CD8-positive, alpha-beta T cell (primary cell): ENCODE measurements at places on chromosomes 7 and 10.

DNA sequence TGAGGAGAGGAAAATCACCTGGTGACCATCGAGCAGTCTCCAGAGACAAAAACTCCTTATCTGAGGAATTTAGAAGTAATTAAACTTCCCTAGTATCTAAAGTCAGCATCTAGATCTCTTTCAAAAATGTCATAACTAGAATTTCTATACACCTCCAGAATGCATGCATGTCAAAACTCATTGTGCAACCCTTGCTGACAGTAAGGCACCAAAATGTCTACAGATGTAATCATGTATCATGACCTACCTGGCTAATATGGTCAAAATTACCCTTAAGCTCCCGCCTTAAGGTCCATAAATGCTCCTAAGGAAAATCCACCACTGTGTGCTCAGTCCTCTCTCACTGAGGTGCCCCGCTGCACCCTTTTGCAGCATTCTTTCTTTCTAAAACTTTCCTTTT is 16.4 kb upstream of the LGI1 start:
- DNase-seq = no peak

- no peak for DNase-seq
These were observed 4.2 kb downstream of the GTPBP4 start for GRCh38 chr10:992467-992866.

DNA sequence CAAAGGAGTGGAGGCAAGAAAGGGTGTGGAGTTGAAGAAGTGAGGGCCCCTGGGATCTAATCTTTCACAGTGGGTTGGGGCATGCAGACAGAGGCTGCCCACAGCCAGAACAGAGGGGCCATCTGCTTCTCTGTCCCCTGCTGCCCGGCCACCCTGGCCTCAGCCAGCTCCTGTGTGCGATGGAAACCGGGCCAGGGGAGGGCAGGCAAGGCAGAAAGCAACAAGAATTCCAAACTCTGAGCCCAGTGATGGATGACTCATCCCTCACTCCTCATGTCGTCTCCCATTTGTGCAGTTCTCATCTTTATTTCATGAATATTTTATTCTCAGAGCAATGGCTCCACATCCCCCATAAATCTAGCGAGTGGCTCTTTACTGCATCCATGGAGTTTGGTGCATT is 757.1 kb downstream of the GRID1 start:
- no peak for DNase-seq

DNA sequence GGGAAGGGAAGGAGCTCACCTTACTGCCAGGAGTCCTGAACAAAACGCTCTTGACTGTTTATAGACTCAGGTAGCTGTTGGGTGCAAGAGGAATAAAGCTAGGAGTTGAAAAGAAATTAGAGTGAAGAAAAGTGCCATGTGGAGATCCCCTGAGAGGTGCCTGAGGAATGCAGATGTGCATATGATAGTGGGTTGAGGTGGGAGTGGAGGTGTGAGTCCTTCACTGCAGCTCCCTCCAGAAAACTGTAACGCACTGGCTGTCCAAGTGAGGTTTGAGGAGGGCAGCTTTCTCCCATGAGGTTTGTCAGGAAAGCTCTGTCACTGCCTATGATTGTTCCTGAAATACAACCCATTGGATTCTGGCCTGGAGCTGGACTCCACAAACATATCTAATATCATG is 904.8 kb upstream of the POT1 start:
- DNase-seq = no peak

DNA sequence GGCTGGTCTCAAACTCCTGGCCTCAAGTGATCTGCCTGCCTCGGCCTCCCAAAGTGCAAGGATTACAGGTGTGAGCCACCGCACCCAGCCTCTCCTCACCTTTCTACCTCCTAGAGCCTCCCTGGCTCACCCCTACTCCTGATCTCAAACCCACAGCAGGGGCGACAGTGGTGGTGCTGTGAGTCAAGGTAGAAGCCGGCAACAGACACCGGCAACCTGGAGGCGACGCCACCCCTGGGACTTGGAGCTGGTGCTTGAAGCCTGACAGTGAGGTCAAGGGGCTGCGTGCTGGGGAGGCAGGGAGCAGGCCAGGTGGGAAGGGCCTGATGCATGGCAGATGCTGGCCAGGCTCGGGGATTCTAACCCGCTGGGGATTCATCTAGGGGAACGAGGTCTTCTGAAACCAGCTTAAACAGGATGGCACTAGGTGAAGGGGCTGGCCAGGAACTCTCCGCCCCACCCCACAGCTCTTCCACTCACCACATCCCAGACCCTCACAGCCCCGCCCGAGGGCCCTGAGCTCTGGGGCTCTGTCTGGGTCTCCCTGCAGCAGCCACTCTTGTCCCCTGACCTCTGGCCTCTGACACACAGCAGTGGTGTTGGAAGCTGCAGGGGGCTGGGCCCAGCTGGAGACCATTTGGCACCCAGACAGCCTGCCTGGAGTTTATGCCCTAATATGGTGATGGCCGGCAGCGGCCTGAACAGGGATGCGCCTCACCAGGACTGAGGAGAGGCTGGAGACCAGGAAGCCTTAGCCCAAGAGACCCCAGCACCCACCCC is 16.4 kb downstream of the KCNH2 start:
- no peak for DNase-seq

DNA sequence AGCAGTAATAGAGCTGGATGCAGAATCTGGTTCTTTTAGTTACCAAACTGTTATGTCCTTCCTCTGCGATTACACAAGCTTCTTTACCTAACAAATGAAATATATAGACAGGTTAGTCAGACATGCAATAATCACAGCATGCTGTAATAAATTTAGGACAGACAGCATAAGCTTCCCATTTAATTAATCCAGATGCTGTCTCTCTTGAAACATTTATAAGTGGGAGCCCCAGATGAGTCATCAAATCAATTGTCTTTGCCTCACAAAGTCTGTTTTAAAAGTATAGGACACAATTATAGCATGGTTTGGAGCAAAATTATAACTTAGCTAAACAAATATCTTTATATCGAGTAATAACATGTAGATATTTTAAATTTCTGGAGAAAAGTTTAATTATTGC is 1.6 kb downstream of the CDNF start:
- no peak for DNase-seq

DNA sequence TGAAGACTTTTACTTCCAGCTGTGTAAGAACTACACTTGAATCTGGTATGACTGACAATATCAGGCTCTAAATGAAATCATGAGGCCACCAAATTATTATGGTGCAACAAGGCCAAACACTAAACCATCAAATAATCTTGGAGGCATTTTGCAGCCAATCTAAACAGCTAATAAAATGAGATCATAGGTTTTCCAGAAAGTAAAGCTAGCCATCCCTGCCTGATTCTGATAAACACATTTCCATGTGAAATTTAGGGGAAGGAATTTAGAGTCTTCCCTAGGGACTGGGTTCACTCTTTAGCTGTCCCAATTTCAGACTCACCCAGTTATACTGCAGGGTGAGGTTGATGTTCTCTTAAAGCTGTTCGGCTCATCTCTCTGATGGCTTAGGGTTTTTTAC is 190.3 kb upstream of the TMEM196 start:
- no peak for DNase-seq

DNA sequence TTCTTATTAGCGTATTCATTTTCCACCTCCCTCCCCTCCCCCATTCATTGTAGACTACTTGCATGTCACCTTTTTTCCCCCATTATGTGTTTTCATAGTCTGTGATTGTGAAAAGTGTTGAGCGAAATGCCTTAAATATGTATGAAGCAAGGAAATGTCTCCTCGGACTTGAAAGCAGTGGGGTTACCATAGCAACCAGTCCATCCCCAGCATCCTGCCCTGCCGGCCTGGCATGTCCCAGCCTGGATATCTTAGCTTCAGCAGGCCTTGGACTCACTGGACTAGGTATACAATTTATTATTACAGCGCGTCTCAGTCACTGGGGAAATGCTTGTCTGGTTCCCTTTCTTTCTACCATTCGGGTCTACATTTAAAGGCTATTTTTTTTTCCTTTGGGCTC is 283.6 kb downstream of the BICC1 start:
- DNase-seq = no peak

DNA sequence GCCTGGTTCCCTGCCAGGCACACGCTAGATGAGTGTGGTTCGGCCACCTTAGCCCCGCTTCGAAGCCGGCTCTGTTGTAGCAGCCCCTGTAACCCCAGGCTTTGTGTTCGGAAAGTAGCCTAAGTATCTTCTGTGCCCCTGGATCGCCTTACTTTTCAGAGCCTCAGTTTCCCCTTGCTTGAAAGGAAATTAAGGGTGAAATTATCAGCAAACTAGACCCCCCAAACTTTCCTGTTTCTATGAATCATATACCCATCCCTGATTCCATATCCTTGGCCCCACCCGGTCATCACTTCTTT is 312 bp downstream of the PDCD11 start:
- no peak for DNase-seq

- no peak for DNase-seq
These were observed 60.5 kb upstream of the ZNRF2 start for GRCh38 chr7:30223896-30224295.

- DNase-seq = peak; percentile 69
These were observed 2.2 kb upstream of the CUX1 start for GRCh38 chr7:101814991-101815825.

GRCh38 chr7:28595076-28595475 is 182.8 kb downstream of the CREB5 start:
- no peak for DNase-seq

GRCh38 chr10:49539320-49539885 is 482 bp upstream of the ERCC6 start:
- peak; percentile 5 for DNase-seq

- no peak for DNase-seq
These were observed 194.9 kb upstream of the CDCA7L start for GRCh38 chr7:22140578-22140977.

GRCh38 chr10:79376751-79377556 is 29.7 kb downstream of the PPIF start:
- no peak for DNase-seq

- DNase-seq = no peak
These were observed 287.1 kb upstream of the CSTF2T start for GRCh38 chr10:51986516-51986915.

- DNase-seq = peak; percentile 88
These were observed 17.7 kb downstream of the ADAM8 start for GRCh38 chr10:133258818-133259601.

- no peak for DNase-seq
These were observed 9.8 kb downstream of the IGFBP3 start for GRCh38 chr7:45911311-45911710.

- DNase-seq = no peak
These were observed 23.1 kb downstream of the ADAMTS14 start for GRCh38 chr10:70695241-70696030.

DNA sequence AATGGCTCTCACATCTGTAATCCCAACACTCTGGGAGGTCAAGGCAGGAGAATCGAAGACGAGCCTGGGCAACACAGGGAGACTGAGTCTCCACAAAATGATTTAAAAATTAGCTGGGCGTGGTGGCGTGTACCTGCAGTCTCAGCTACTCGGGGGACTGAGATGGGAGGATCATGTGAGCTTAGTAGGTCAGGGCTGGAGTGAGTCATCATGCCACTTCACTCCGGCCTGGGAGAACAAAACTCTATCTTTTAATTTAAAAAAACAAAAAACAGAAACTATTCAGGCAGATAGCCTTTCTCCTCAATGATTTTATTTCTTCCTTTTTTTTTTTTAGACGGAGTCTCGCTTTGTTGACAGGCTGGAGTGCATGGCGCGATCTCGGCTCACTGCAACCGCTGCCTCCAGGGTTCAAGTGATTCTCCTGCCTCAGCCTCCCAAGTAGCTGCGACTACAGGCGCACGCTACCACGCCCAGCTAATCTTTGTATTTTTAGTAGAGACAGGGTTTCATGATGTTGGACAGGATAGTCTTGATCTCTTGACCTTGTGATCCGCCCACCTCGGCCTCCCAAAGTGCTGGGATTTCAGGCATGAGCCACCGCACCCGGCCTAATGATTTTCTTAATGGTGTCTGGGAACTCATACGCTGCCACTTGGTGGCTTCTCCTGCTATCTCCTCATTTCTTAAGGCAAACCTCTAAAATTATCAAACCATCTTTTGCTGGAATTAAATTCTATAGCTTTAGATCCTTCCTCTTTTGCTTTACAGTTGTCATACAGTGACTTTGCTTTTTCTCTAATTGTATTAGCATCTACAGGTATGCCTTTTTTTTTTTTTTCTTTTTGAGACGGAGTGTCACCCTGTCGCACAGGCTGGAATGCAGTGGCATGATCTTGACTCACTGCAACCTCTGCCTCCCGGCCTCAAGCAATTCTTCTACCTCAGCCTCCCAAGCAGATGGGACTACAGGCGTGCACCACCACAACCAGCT is 22.9 kb downstream of the SRPK2 start:
- DNase-seq = no peak

DNA sequence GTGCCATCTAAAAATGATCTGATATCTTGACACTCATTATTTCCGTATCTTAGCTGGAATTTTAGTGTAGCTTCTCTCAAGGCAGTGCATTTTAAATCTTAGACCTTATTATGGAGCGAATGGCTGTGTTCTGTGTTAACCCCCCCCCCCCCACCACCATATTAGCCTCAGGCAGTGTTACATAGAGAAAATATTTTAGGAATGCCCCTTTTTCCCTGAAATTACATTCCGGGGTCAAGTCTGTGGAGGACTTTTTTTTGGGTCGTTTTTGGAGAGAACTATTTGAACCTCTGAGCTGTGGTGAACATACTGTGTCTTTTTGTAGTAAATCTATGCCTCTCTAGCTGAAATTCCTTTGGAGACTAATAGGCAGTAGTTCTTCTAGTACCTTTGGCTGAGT is 3.1 kb downstream of the CCDC126 start:
- DNase-seq = no peak

DNA sequence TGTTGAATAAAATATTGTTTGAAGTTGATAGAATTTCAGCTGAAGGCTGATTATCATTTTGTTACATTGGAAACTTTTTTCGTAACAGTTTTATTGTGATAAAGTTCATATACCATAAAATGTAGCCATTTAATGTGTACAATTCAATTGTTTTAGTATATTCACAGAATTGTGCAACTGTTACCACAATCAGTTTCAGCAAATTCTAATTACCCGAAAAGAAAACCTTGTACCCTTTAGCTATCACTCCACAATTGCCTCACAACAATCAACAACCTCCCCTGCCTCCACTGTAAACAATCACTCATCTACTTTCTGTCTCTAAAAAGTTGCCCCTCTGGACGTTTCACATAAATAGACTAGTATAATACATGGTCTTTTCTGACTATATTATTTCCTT is 179.7 kb upstream of the BET1 start:
- no peak for DNase-seq

- DNase-seq = no peak
These were observed 98.4 kb upstream of the FZD1 start for GRCh38 chr7:91165846-91166230.

DNA sequence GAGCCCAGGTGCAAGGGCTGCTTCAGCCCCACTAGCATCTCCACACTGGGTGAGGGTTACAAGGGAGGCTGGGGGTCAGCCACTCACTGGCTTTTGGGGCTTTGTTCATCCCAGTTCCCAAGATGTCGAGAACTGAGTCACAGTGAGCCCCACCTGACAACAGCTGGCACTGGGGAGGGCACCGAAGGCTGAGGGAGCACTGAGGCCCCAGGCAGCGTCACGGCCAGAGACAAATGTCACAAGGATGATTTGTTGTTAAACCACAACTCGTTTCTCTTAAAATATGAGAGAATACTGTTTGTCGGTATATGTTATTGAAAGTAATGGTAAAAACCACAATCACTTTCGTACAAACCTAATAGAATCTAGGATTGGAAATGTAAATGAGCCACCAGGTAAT is 219.9 kb downstream of the CELF2 start:
- no peak for DNase-seq
